Right ventricle myocardium inferior (tissue), 1 donor: ENCODE measurements at places on chromosomes 13 and 19. TPM values are rescaled to one million over a fixed set of nuclear protein-coding genes. Genes with fewer than 3 reads are reported as not detected.

DNA sequence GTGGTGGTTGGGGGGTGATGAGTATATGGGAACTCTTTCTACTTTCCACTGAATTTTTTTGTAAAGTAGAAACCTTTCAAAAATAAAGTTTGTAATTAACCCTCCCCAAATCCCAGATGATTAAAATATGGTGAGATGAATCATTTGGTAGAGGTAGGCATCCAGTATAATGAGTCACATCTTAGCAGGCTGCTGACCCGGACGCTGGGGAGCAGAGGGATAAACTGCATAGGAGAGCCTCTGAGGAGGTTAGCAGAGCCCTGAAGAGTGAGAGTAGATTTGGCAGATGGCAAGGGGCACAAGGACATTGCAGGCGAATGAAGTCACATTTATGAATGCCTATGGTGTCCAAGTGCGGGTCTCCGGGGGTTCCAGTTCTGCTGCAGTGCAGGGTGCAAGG is 293.8 kb downstream of the FGF9 start:
- no peak for DNase-seq

DNA sequence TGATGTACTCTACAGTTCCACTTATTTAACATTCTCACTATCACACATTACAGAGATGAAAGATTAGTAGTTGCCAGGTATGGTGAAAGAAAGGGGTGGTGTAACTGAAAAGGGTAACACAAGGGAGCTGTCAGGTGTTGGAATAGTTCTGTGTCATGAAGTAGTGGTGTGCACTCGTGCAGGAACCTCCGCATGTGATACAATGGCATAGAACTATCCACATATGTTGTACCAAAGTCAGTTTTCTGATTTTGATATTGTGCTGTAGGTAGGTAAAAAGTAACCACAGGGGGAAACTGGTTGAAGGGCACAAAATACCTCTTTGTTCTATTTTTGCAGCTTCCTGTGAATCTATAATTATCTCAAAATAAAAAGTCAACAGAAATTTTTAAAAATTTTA is 24.4 kb upstream of the RPL21 start:
- no peak for DNase-seq

The OR7D2 gene
- 0.08 TPM for total RNA-seq

DNA sequence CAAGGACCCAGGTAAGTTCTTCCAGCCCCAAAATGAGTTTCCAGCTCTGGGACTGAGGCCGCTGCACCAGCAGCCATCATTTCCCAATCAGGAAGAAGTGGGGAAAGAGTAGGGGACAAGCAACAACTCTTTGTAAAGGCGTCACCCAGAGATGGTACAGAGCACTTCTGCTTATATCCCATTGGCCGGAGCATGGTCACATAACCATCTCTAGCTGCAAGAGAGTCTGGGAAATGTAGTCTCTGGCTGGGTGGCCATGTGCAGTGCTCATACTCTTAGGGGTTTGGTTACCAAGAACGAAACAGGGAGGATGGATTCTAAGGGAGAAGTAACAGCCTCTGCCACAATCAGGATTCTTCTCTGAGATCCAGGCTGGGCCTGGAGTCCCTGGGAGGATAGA is 26.3 kb downstream of the CKM start:
- DNase-seq, result no peak

DNA sequence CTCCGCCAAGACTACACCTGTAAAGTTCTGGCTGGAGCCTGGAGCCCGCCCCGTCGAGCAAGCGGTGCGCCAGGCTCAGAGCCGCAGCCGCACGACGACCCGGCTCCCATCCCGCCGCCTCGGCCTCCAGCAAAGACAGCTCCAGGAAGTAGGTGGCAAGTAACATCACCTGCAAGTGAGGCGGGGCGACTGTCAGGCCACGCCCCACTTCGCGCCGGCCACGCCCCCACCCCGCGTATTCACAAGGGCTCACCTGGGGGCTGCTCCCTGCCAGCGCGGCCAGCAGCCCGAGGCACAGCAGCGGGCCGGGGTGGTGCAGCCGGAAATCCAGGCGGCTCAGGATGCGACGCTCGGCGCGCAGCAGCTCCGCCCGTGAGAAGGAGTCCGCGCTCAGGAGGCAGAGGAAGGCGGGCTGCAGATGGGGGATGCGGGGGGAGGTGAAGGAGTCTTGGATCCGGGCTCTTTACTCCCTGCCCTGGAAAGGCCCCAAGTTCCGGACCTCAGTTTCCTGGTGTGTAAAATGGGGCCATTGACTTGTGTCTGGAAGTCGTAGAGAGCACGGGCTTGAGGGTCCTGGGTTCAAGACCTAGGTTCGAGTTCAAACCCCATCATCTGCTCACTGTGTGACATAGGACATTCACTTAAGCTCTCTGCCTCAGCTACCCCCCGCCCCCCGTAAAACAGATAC is 3.2 kb downstream of the CCNP start:
- DNase-seq, result no peak
